ENCODE measurements at places on chromosomes 5 and 9.

- no peak for DNase-seq
Observed at GRCh38 chr9:134456756-134457305, 130.6 kb downstream of the RXRA start.

DNA sequence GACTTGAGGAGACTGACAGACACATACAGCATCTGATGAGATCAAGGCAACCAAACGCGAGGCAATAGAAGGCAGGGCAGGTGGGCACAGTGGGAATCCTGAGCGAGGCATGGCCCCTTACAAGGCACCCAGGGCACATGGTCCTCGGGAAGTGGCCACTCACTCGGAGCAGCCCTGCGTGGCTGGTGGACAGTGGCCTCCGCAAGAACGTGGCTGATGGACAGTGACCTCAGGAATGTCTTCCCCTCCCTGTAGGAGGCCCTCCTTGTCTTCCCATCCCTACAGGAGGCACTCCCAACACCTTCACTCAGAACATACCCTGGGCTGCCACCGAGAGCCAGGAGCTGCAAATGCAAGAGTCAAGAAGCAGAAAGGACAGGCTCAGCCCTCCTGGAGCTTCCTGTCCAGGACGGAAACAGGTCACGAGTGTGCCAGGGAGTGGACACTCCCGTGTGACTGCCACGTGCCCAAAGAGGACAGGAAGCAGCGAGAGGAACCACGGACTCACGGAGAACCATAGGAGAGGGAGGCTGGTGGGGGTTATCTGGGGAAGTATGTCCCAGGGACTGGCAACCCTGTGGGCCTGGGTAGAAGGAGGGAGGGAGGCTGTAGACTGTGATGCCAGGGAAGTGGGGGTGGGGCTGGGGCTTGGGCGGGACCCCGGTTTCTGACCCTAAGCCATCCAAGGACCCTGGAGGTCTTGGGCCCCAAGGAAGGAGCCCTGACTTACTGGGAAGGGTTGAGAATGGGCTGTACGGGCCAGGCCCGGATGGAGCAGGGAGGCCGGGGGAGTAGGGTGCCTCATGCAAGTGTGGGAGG lies 321.9 kb upstream of the IRX4 start:
- DNase-seq = no peak

DNA sequence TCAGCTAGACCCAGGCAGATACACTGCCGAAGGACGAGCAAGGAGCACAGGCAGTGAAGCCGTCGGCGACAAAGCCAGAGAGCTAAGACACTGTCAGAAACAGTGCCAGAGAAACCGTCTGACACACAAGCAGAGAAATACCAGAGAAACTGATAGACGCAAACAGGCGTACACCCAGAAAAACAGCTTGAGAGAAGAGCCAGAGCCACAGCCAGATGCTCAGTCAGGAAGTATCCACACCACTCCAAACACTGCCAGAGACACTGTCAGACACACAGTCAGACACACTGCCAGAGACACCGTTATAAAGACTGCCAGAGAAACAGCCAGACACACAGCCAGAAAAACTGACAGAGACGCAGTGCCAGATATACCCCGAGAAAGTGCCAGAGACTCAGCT lies 19.1 kb downstream of the CNTFR start:
- no peak for DNase-seq

- DNase-seq = peak; percentile 78
Observed at GRCh38 chr9:79660615-79661014, 88.8 kb downstream of the TLE4 start.

DNA sequence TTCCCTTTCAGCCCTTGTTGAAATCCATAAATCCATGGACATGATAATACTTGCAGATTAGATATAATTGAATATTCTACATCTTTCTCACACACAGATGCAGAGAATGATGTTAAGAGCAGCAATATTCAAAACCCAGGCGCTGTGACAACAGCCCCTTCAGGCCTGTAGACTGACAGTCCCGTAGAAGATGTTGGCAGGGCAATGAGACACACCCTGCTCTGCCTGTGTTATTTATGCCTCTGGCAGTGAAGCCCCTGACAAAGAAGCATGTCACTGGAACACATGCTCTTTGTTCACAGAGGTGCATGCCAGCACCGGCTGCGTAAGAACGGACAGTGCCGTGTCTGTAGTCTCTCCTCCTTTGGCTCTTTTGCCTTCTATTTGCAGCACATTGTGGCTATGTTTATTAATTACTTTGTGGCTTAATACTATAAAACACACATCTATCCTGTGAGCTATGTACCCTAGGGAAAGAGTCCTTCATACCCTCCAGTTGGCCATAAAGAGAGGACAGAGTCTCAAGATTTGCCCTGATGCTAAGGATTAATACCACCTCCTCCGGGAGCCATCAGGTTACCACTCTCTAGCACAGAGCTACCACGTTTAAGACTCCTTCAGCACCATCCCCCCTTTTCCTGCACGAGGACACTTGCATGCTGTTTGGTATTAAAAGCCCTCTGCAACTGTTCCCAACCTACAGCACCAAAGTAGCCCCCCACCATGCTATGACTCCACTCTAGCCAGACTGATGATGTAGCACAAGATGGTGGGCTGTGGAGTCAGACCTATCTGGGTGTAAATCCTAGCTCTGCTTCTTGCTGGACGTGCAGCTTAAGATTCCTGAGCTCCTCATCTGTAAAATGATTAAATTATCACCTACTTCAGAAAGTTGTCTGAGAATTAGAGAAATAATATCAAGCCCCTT lies 2.0 kb upstream of the ANP32B start:
- DNase-seq = no peak

GRCh38 chr9:16230731-16231130 lies 639.7 kb downstream of the BNC2 start:
- no peak for DNase-seq

- no peak for DNase-seq
Observed at GRCh38 chr9:68951879-68952659, 61.8 kb downstream of the PRKACG start.

GRCh38 chr9:88567870-88568269 lies 32.9 kb downstream of the NXNL2 start:
- DNase-seq = no peak

DNA sequence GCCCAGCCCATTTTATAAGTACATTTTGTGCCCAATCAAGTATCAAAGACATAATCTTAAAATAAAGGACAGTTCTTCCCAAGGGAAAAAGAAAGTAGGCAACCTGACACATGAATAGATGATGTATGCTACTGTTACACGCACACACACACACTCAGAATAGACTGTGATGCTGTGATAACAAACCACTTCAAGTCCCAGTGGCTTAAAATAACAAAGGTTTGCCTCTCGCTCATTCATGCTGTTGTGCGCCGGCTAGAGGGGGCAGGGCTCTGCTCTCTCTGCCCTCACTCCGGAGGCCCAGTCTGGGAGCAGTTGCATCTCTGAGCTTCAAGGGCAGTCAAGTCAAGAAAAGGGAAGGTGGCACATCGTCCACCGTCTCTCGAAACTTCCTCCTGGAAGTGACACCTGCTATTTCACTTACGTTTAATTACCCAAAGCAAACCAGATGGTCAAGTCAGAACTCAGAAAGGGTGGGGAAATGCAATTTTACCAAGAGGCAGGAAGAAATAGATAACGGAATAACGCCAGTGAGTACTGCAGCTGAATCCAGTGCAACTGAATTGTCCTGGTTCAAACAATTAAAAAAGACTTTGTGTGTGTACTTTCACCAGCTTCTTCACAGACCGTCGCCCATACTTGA lies 43.3 kb downstream of the ANKRD33B start:
- DNase-seq = peak; percentile 38

DNA sequence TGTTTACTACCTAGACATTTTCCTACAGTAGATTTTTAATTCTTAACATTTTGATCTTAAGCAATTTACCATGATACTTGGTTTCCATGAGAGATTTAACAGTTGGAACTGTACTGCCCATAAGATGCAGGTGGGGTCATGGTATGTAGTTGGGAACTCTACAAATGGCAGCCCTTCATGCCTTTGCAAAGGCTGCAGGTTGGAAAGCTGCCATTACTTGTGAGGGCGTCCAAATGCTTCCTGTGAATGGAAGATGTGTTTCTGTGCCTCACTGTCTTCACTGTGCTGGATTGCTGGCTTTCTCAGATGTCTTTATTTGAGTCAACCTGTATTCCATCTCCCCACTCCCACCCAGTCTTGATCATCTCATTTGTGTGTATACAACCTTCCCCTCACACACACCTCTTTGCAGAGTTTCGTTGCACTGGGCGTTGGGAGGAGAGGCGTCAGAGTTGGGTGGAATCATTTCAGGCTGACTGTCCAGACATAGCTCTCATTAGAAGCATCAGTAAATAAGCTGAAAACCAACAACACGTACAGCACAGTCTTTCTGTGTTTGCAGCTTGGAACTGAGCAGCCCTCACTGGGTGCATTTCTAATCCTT lies 14.8 kb upstream of the ABL1 start:
- DNase-seq = no peak

DNA sequence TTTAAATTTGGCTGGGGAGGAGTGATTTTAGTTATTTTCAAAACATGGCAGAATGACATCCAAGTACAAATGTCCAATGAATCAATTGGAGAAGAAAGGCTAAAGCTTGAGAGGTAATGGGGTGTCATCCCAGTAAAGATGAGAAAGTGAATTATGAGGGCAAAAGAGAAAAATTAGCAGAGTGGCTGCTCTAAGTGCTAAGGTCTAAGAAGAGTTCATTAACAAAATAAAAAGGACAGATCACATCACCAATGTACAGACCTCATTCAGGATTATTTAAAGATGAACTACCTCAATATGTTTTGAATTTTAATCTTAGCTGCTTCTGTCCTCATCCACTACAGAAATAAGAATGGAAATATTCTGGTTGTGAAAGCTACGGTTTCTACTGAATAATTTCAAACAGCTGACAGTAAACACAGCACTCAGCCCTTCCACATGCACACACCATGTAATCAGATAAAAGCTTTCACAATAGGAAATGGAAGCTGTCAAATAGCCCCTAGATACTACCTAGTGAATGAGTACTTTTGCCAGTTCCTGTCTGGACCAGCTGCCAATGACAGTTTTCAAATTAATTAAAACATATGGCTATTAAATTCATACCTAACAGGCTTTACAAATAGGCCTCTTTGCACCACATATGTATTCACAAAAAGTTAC lies 171.5 kb downstream of the SSBP2 start:
- DNase-seq = peak; percentile 41

- DNase-seq = no peak
Observed at GRCh38 chr9:128190013-128190412, 1.4 kb downstream of the CIZ1 start.

DNA sequence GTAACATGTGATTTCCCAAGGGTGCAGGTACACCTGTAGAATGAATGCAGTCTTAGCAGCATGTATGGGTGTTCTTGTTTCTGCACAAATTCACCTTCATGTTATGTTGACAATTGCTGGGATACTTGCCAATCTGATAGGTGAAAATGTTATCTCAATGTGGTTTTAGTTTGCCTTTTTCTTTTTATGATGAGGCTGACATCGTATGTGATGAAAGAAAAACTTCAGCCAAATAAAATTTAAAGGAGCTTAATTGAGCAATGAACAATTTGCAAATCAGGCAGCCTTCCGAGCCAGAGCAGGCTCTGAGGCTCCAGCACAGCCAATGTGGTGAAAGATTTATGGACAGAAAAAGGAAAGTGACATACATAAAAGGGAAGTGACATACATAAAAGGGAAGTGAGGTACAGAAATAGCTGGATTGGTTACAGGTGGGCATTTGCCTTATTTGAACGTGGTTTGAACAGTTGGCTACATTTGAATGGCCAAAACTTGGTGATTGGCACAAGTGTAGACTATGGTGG lies 10.5 kb downstream of the TAL2 start:
- DNase-seq = no peak

GRCh38 chr5:54993318-54993717 lies 7.9 kb upstream of the ESM1 start:
- DNase-seq = no peak

DNA sequence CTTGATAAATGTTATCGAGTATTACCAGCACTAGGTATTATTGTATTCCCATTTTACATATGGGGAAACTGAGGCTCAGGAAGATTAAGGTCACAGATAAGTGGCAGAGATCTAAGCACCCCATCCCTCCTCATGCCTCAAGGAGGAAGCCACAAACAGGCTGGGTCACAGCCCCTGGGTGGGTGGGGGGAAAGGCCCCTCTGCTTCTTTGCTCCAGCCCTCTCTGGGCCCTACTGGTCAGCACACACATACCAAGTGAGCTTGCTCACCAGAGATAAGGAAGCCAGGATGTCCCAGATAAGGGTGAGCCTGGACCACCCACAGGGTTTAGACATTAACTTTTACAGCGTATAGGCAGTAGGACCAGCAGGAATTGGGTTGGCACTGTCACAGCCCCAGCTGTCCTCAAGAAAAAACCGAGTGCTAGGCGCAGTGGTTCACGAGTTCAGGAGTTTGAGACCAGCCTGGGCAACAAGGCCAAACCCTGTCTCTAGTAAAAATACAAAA lies 45.3 kb downstream of the STK10 start:
- DNase-seq = no peak

DNA sequence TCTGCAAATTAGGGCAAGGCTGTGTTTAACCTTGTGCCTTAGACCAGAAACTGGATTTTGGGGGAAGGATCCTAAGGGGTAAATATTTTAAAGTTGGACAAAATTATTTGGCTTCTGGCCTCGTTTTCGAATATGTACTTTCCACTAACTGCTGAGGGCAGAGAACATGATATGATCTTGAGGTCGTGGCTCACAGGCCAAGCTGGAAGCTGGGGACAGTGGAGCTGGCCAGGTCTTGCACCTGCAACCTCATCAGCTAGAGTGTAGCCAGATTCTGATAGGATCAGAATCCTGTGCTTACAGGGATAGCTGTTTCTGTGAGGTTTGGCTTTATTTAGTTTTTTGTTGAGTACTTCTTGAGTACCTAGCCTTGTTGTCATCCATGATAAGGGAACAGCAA lies 24.9 kb downstream of the MAN2A1 start:
- DNase-seq = no peak

- no peak for DNase-seq
Observed at GRCh38 chr5:165143741-165144140, 1638.3 kb downstream of the MAT2B start.

- no peak for DNase-seq
Observed at GRCh38 chr5:11467588-11467987, 436.7 kb downstream of the CTNND2 start.

- no peak for DNase-seq
Observed at GRCh38 chr9:76045221-76045620, 154.7 kb downstream of the PCSK5 start.

DNA sequence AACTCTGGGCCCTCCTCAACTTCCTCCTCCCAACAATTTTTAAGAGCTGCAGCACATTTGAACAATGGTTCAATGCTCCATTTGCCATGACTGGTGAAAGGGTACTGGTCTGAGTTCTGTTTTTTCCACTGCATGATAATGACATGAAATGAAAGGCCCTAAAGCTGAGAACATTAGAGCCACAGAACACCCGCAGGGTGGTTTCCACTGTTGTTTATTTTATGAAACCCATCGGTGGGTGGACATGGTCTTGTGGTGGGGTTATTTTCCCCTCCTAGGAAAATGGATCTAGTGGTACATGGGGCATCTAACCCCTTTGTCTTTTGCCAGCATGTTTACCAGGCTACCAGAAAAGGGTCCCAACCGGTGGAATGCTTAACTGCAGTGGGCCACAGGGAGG lies 71.8 kb downstream of the SMARCA2 start:
- DNase-seq = no peak

Data from NCI-H748 treated with DMSO at 0.1 percent for 48 hours (cell line).